ENCODE measurements at places on chromosomes 7 and 10. TPM values are rescaled to one million over a fixed set of nuclear protein-coding genes. Genes with fewer than 3 reads are reported as not detected.

Gene ATAD1
- 72.5 TPM for total RNA-seq

Gene ELOVL3
- 0.62 TPM for total RNA-seq

DNA sequence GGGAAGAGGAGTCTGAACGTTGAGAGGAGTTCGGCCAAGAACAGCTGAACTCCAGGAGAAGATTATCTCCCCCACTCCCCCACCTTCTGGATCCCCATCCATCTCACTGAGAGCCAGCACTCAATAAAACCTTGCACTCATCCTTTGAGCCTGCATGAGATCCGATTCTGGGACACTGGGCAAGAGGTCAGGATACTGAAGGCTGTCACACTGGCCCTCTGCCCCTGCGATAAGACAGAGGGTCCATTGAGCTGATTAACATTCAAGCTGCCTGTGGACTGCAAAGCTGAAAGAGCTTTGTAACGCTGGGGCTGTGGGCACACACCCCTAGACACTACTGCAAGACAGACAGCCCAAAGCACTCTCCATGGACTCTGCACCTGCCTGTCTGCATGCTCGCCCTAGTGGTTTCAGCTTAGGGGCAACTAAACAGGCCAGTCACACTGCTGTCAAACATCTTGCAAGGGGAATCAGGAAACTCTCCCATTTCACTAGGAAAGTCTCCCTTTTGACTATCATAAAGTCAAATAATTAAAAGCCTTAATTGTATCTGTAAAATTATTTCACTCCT, 42.3 kb upstream of the CNTNAP2 start:
- H3K27me3 ChIP-seq, result no peaks in the 10 kb centered on the region
- no peaks in the 10 kb centered on the region for H3K36me3 ChIP-seq
- H3K27ac ChIP-seq, result no peak overlapping the region

- peaks cover 2% of the 10 kb centered on the region for H3K27me3 ChIP-seq
- no peak overlapping the region for H3K4me3 ChIP-seq
- no peak for DNase-seq
- no peak overlapping the region for H3K27ac ChIP-seq
Measured at GRCh38 chr10:21213381-21213780, 312.1 kb downstream of the SKIDA1 start.

- H3K4me1 ChIP-seq, result no peaks in the 10 kb centered on the region
- no peak overlapping the region for H3K27ac ChIP-seq
- no peak for DNase-seq
Measured at GRCh38 chr7:356691-357462, 66.9 kb downstream of the FOXL3 start.

All from astrocyte (in vitro differentiated cells and primary cell).